ENCODE measurements at places on chromosomes 5 and 9. TPM values are rescaled to one million over a fixed set of nuclear protein-coding genes. Genes with fewer than 3 reads are reported as not detected.

GRCh38 chr5:38211354-38211710 is 47.0 kb upstream of the EGFLAM start:
- H3K27me3 ChIP-seq: no peaks in the 10 kb centered on the region
- no peaks in the 10 kb centered on the region for H3K4me1 ChIP-seq
- no peak overlapping the region for H3K27ac ChIP-seq
- DNase-seq: no peak
- no peaks in the 10 kb centered on the region for H3K36me3 ChIP-seq

The INSL6 gene
- not detected for total RNA-seq

GRCh38 chr9:25677301-25678146 is 720 bp downstream of the TUSC1 start:
- H3K4me1 ChIP-seq: no peaks in the 10 kb centered on the region
- no peak overlapping the region for H3K4me3 ChIP-seq
- H3K36me3 ChIP-seq: no peaks in the 10 kb centered on the region

- no peaks in the 10 kb centered on the region for H3K27me3 ChIP-seq
- H3K27ac ChIP-seq: no peak overlapping the region
- DNase-seq: no peak
- no peak overlapping the region for H3K4me3 ChIP-seq
- H3K36me3 ChIP-seq: no peaks in the 10 kb centered on the region
Measured at GRCh38 chr9:132447346-132447745, 37.3 kb downstream of the CFAP77 start.

The REXO4 gene
- 10.5 TPM for total RNA-seq

DNA sequence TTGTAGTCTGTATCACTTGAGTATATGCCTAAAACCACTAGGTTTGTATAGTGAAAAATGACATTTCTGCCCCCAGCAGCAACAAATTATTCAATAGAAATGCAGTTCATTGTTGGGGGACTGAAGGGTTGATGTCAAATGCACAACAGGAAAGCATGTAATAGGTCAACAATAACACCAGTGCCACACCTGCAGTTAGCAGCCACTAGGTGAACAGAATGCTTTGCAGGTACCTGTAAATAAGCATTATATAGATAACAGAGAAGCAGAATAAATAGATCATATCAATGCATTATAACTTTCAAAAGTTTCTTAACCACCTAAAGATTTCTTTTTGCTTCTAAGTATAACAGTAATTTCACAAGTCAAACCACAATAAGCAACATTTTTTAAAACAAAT is 435.9 kb upstream of the DMAC1 start:
- no peaks in the 10 kb centered on the region for H3K4me1 ChIP-seq
- no peak overlapping the region for H3K27ac ChIP-seq
- no peak overlapping the region for H3K4me3 ChIP-seq
- no peaks in the 10 kb centered on the region for H3K36me3 ChIP-seq
- H3K27me3 ChIP-seq: no peaks in the 10 kb centered on the region
- no peak for DNase-seq

DNA sequence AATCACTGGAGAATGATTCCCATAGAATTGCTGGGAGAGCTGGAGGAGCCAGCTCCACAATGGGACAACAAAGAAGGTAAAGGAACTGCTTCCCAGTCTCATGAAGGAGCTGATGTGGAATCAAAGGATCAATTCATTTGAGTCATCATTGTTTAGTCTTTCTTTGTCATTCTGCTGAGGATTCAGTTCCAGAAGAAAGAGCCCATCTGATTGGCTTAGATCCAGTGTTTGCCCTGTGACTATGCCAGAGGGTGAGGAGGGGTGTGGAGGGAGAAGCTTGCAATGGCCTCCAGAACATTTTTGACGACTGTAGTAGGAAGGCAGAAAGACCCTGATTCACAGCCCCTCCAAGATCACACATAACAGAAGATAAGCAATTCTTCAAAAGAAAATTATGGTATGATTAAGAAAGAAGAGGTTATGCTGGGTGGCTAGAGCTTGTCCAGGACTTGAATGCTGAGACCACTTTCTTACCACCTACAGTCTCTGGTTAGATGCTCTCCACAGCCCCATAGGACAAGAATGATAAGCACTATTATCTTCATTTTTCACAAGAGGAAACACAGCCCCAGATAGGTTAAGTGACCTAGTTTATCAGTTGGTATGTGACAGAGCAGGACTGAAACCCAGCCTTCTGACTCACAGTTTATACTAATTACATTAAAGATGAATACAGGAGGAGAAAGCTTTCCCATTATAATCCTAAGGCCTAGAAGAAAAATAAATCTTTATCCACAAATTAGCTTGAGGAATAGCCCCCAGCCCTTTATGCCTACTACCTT is 363.1 kb downstream of the PRELID2 start:
- H3K36me3 ChIP-seq: no peaks in the 10 kb centered on the region
- H3K4me3 ChIP-seq: no peak overlapping the region
- H3K4me1 ChIP-seq: no peaks in the 10 kb centered on the region
- H3K27me3 ChIP-seq: no peaks in the 10 kb centered on the region
- H3K27ac ChIP-seq: no peak overlapping the region

- no peaks in the 10 kb centered on the region for H3K27me3 ChIP-seq
- H3K27ac ChIP-seq: no peak overlapping the region
- no peak for DNase-seq
- H3K4me3 ChIP-seq: no peak overlapping the region
- H3K36me3 ChIP-seq: no peaks in the 10 kb centered on the region
- H3K4me1 ChIP-seq: peaks cover 3% of the 10 kb centered on the region
Measured at GRCh38 chr5:87536365-87536764, 123.6 kb upstream of the CCNH start.

The GPR151 gene
- not detected for total RNA-seq

GRCh38 chr9:78215706-78216105 is 20.2 kb upstream of the CEP78 start:
- H3K27ac ChIP-seq: no peak overlapping the region
- no peaks in the 10 kb centered on the region for H3K36me3 ChIP-seq
- no peaks in the 10 kb centered on the region for H3K4me1 ChIP-seq
- no peak overlapping the region for H3K4me3 ChIP-seq

DNA sequence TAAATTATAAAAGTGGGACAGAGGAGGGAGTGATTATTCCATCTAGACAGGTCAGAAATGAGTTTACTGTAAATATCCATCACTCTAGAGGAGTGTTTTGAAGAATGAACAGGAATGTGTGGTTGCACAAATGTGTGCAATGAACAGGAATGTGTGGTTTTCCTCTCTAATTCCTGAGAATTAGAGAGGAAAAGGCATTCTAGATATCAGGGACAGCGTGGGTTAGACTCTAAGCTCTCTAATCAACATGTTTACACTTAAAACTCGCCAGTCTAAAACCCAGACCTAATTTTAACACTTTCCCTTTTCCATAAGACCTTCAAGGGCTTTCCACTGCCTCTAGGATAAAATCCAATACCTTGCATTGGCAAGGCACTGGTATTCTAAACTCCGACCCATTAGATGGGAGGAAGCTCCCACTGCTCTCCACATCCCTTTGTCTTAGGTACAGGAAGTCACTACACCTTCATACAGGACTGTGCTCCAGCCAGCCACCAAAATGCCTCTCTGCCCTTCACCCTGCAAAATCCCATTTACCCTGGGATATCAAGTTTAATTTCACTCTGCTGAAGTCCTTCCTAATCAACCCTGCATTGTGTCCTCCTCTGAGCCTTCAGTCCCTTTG is 67.9 kb downstream of the NFIB start:
- H3K4me3 ChIP-seq: no peak overlapping the region
- H3K27me3 ChIP-seq: no peaks in the 10 kb centered on the region
- no peak for DNase-seq

The REEP5 gene
- total RNA-seq: 197 TPM

DNA sequence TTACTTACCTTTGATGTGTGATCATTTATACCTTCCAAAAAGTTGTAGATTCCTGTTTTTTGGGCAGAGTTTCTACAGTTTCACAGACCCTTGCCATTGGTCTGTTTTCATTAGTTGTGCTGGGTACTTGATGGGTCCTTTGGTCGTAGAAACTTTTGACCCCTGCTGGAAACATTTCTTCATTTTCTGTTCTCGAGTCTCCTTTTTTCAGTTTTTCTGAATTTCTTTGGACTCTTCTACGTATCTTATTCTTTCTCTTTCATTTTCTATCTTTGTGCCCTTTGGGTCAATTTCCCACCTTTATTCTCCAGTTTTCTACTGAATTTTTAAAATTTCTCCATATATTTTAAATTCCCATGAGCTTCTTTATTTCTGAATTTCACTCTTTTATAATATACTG is 16.7 kb downstream of the AP3S1 start:
- H3K4me3 ChIP-seq: no peak overlapping the region
- no peak overlapping the region for H3K27ac ChIP-seq
- peaks cover 10% of the 10 kb centered on the region for H3K36me3 ChIP-seq
- no peaks in the 10 kb centered on the region for H3K27me3 ChIP-seq

DNA sequence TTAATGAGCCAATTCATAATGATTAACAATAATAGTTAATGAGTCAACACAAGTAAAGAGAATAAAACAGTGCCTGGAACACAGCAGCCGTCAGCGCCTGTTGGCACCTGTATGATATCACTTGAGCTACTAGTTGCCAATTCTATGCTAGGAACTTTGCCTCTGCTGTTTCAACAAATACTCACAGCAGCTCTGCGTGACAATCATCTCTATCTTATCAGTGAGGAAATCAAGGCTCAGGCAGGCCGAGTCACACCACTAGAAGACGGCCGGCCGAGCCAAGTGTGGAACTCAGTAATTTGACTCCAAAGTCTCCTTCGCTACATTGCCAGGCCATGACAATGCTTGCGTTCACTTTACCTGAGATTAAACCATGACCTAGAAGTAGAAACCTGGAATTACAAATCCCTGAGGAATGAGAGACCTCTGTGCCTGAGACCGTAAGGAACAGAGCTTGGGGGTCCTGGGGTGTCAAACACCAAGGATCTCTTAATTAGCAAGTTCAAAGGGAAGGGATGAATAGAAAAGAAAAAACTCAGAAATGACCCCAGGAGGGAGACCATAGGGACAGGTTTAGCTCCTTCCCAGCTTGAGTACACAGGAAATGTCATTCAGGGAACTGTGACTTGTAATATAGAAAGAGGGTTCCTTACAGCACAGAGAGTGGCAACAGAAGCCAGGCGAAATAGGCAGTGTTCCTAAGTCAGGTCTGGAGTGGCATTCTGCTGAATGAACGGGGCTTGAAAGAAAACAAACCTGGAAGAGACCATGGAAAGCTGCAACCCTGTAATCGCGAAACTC is 109.1 kb downstream of the SUSD1 start:
- no peak overlapping the region for H3K27ac ChIP-seq
- no peak overlapping the region for H3K4me3 ChIP-seq
- peaks cover 11% of the 10 kb centered on the region for H3K4me1 ChIP-seq
- H3K27me3 ChIP-seq: no peaks in the 10 kb centered on the region
- DNase-seq: no peak
- no peaks in the 10 kb centered on the region for H3K36me3 ChIP-seq

GRCh38 chr9:115978659-115979096 is 174.9 kb upstream of the PAPPA start:
- no peaks in the 10 kb centered on the region for H3K4me1 ChIP-seq
- no peak for DNase-seq
- no peaks in the 10 kb centered on the region for H3K27me3 ChIP-seq
- H3K27ac ChIP-seq: no peak overlapping the region
- no peak overlapping the region for H3K4me3 ChIP-seq

DNA sequence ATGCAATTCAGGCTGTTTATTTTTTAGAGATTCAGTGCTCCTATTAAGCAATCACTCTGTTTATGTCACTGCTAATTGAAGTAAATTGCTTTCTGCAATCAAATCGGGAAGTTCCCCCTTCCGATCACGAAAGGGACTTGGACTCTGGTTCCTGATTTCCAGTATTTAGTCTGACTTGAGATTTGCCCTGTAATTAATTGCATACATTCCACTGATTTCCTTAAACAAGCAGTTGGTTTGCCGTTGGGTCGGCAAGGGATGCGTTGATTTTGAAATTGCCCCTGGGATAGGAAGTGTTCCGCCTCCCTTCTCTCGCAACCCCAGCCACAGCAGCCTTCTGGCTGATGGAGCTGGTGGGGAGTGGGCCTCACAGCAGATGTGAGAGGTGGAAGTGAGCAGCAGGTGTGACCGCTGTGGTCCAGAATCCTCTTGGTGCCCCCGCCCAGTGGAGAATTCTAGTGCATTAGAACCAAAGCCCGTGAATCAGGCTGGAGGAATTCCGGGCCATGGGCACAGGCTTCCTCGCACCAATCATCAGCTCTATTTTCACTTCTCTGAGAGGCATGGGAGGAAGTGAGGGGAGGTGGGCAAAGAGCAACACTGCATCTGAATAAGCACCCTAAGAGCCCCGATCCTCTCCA is 102.5 kb downstream of the SPRY4 start:
- DNase-seq: peak; percentile 33
- no peak overlapping the region for H3K27ac ChIP-seq
- H3K27me3 ChIP-seq: no peaks in the 10 kb centered on the region
- peaks cover 18% of the 10 kb centered on the region for H3K4me1 ChIP-seq
